Esophagus squamous epithelium (tissue), 5 donors: ENCODE measurements at places on chromosomes 6 and 20.

DNA sequence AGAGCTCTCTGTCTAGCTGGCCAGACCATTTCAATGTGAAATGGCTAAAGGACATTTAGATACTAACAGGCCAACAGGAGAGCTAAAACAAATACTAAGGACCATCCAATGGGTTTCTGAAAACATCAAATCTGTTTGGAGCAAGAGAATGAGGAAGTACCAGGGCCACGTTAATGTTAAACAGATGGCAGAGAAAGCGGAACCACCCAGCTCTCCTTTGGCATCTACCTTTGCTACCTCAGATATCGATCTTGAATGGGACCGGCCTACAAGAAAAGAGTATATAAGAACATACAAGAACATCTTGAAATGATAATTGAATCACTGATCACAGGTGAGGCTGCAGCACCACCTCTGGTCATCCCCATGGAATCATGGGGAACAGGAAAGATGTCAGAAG is 31.8 kb downstream of the KCNK5 start:
- DNase-seq: no peak

- DNase-seq: no peak
Measured at GRCh38 chr6:71349976-71350615, 61.5 kb downstream of the OGFRL1 start.

- no peak for DNase-seq
Measured at GRCh38 chr20:19785983-19786285, 27.9 kb downstream of the RIN2 start.

DNA sequence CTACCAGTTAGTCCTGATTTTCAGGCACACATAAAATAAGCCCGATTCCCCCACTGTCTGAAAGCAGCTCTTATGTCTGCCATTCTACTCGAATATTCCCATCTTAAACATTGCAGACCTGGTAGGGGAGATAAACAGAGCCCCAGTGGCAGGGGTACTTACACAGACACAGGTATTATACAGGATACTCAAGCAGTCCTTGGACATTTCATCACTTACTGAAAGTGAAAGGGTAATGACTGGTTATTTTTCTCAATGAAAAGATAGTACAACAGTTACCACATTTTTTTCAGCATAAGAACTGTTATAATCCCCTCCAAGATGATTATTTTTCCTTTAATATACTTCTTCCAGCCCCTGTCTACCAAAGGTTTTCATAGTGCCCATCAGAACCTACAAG is 37.8 kb downstream of the TRPC4AP start:
- no peak for DNase-seq

DNA sequence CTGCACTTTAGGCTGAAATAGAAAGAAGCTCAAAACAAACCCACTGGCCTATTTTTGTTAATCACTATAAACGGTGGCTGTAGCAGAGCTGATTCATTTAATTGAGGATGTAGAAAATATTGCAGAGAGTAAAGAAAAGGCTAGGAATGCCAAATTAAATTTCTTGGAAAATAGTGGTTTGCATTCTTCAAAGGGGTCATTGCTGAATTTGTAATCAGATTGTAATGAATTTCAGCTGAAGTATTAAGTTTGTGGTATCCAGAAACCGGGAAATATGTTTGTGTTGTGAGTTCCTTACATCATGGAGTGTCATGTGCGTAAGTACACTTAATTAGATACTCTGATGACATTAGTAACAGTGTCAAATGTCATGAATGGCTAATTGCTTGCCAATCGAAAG is 203.0 kb downstream of the SAMD5 start:
- DNase-seq: no peak

- DNase-seq: no peak
Measured at GRCh38 chr6:23413327-23414050, 712.5 kb upstream of the NRSN1 start.

DNA sequence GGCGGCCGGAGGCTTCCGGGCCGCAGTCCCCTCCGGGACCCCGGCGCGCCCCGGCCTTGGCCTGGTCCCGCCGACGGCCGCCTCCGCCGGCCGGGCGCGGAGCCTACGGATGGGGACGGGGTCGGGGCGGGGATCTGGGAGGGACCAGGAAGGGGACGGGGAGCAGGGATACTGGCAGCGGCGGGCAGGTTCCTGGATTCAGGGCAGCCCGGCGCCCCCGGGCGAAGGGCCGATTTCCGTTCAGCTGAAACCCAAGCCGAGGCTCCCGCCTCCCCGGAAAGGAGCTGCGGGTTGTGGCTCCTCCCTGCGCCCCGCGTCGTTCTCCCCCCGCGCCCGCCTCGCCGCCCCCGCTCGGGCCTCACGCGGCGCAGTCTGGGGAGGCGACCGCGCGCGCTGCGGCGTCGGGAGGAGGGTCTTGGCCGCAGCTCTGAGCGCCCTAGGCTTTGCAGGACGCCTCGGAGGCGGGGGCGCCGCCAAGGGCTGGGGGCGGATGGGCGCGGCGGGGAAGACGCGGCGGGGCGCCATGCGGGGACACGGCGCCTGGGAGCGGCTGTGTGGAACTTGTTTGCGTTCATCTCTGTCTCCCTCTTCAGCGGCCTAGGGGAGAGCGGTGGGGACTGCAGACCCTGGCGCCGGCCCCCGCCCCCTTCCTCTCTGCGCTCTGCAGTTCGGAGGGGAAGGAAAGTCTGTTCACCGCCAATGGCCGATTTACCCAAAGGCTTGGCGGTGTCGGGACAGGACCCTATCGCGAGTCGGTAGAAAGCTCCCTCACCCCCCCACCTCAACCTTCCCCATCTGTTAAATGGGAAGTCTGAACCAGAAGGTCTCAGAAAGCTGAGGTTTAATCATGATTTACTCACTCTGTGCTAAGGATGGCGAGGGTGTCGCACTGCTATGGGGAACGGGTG is 22.7 kb upstream of the TMEM181 start:
- DNase-seq: no peak

DNA sequence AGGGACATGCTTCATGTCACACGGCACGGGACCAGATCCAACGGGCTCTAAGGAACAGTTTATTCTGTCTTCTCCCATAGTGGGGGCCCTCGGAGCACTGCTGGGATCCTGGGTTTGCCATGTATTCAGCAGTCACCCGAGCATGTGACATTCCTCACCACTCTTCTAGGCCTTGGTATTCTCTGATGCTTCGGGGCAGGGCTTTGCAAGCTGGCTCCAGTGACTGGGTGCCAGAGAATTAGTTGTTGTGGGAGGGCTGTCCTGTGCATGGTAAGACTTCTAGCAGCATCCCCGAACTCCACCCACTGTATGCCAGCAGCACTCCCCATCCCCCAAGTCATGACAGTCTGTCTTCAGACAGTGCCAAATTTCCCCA is 5.4 kb downstream of the CCN5 start:
- DNase-seq: no peak

GRCh38 chr6:139983555-139984276 is 609.3 kb upstream of the CITED2 start:
- DNase-seq: no peak

GRCh38 chr6:158668707-158669103 is 18.9 kb downstream of the SYTL3 start:
- DNase-seq: no peak

DNA sequence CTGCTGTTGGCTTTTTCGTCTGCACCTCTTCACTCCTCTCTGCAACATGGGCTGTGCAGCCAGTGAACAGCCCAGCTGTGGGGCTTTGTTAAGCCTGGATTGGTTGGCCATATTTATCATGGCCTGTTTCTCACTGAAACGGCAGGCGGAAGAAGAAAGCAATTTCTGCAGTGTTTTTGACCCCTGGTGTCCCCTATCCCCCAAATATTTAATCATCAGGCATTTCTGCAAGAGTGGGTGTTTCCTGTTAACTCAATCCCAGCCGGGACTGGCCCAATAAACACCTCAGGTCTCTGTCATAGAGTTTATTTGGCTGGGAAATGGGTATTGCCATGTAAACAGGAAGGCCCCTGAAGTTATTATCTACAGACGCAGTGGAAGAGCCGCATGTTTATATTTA is 174.8 kb upstream of the SUPT3H start:
- no peak for DNase-seq

DNA sequence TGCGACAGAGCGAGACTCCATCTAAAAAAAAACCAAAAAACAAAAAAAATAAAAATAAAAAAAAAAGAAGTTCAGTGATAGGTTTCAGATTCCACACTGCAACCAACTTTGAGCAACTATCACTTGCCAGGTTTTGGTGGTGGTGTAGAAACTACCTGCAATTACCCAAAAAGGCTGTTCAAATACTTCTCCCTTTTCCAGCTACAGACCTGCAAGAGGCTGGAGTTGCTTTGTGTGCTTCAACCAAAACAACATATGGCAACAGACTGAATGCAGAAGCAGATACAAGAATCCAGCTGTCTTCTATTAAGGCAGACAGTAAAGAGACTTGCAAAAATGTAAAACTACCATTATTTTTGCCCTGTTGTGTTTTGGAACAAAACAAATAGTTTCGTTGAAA is 9.3 kb upstream of the BCAS1 start:
- DNase-seq: no peak

DNA sequence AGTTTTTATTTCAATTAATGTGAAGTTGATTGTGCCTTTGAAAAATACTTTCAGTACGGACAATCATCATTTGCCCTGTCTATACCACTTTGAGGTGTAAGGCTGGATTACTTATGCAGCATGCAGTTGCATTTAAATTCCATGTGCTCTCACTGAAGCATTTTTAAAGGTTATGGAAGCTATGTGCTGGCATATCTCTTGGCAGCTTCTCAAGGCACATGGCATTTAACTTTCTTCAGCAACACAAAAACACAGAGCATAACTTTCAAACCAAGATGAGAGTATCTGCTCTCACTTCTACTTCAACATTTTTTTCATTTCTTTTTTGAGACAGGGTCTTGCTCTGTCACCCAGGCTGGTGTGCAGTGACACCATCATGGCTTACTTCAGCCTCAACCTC is 360.6 kb upstream of the RUNX2 start:
- DNase-seq: no peak

- no peak for DNase-seq
Measured at GRCh38 chr6:36660771-36661471, 17.6 kb upstream of the CDKN1A start.

DNA sequence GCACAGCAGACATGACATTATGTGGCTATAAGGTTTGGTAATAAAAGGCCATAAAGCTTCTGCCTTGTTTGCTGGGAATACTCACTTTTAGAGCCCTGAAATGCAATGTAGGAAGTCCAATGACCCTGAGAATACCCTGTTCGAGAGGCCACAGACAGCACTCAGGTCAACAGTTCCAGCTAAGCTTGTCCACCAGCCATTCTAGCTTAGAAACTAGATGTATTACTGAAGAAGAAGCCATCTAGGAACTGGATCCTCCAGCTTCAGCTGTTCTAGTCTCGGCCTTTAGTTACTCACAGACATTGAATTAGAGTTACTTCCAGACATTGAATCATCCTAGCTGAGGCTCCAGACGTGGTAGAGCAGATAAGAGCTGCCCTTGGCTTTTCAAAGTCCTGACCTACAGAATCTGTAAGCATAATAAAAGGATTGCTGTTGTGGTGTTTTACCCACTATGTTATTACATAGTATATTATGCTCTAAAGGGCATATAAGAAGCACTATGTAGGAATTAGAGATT is 84.9 kb downstream of the MMS22L start:
- DNase-seq: no peak
